ENCODE measurements at places on chromosomes 6 and 20. TPM values are rescaled to one million over a fixed set of nuclear protein-coding genes. Genes with fewer than 3 reads are reported as not detected.

- DNase-seq = no peak
These were observed 12.9 kb upstream of the HIVEP1 start for GRCh38 chr6:11999246-11999645.

DNA sequence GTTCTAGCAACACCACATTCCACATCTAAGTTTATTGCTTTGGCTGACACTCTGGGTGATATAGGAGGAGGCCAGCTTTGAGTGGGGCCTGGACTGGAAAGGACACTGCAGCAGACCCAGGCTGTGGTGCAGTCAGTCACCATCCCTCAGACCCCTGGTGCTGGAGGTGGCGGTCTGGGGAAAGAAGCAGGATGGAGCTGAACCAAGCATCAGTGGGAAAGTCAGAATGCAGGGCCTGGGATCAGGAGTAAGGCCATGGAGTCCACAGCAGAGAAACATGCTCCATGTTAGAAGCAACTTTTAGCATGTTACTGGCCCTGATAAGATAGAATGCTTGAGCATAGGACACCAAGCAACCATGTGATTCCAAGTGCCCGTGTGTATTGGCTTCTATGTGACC is 5.9 kb downstream of the HLA-A start:
- no peak for DNase-seq

GRCh38 chr20:52060794-52061714 is 130.5 kb downstream of the ZFP64 start:
- DNase-seq = peak; percentile 20

- peak; percentile 67 for DNase-seq
These were observed 10.0 kb upstream of the NCOA7 start for GRCh38 chr6:125780540-125781313.

GRCh38 chr6:157983406-157984119 is 1.9 kb downstream of the SYNJ2 start:
- DNase-seq = no peak

- no peak for DNase-seq
These were observed 141.5 kb downstream of the LY86 start for GRCh38 chr6:6729971-6730370.

DNA sequence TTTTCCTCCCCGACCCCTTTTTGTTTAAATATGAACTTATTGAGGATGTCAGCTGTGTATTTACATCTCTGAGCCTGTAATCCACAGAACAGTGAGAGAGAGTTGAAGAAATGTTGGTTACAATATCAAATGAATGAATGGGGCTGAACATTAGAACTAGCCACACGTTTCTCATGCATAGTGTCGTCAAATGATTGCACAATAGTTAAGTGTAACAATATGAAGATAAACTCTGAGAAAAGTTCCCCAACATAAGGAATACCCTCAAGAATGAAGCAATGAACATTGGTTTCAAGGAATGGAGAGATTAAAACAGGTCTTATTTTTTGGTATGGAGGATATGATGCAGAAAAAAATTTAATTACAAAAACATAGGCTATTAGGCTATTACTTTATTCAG is 100.5 kb upstream of the DTNBP1 start:
- DNase-seq = no peak

The PLEKHG1 gene
- total RNA-seq = 25.2 TPM

GRCh38 chr20:50278377-50278683 is 87.7 kb downstream of the CEBPB start:
- DNase-seq = no peak

- no peak for DNase-seq
These were observed 319.7 kb upstream of the MAN1A1 start for GRCh38 chr6:119669221-119669620.
